ENCODE measurements at places on chromosomes 2 and 18.

DNA sequence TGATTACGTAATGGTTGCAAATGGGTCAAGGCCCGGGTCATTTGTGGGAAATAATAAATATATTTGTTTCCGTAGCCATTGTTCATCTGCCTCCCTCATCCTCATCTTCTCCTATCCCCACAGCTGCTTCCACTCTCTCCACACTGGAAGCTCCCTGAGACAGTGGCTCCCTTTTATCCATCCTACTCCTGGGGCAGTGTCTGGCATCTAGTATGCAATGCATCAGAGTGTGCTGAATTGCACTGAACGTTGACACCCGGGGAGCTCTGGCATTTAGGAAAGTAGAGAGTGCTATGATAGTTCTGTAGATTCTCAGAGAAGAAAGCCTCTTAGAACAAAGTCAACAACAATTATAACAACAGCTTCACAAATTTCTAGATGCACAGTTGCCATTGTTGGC, 45.5 kb upstream of the NAB1 start:
- DNase-seq = no peak

- no peak for DNase-seq
Measured at GRCh38 chr18:44896846-44897245, 216.2 kb downstream of the SETBP1 start.

DNA sequence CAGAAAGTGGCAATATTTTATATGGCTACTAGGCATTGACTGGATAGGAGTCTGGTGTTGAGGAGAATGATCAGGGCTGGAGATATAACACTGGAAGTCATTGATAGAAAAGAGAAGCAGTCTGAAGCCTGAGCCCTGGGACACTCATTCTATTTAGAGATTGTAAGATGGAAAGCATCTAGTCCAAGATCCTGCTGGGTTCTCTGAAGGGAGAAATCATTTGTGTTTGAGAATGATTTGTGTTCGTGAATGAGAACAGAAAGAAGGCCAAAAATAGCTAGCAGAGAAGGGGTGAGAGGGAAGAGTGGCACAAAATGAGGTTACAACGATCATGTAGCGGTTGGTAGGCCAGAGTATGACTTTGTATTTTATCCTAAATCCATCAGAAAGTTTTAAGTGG, 7.6 kb upstream of the ALS2 start:
- no peak for DNase-seq

GRCh38 chr2:11827547-11827946, 81.1 kb downstream of the LPIN1 start:
- no peak for DNase-seq
